ENCODE measurements at places on chromosomes 3 and 15.

GRCh38 chr3:68342426-68342825 is 589.9 kb downstream of the TAFA4 start:
- DNase-seq: no peak

- DNase-seq: no peak
Measured at GRCh38 chr3:127777921-127778656, 44.2 kb downstream of the MGLL start.

DNA sequence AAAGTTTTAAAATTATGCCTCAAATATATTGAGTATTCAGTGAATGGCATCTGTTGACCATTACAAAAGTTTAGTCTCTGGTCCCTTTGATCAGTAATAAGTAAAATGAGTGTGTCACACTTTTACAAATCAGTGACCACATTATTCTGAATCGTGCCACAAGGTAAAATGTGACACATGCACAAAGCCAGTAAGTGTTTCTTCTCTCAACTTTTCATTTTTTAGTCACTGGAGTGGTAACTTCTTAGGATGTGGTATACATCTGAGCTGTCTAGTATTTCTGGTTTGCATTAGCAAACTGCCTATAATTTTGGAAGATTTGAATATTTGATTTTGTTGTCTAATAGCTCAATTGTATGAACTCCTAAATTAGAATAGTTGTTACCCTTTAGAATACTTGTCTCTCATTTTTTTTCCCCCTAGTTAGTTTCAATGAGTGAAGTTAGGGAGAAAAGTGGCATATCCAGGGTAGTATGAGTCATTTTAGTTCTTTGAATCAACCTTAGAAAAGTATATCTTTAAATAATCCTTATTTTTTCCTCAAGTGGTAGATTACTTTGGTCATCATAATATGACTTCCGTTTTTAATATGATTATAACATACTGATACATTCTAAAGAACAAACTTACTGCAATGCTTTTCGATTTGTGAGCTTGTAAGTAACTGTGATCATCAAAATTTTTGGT is 18.1 kb downstream of the DNAJC13 start:
- DNase-seq: no peak

- no peak for DNase-seq
Measured at GRCh38 chr3:49867400-49867799, 2.3 kb downstream of the CAMKV start.

DNA sequence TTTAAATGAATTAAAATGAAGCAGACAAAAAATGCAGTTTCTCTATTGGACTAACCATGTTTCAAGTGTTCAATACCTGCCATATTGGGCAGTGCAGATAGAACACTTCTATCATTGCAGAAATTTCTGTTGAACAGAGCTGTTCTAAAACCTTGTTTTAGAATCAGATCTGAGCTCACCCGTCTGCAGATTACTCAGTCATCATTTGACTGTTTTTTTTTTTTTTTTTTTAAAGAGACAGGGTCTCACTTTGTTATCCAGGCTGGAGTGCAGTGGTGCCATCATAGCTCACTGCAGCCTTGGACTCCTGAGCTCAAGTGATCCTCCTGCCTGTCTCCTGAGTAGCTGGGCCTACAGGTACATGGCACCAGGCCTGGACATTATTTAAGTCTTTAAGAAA is 128.7 kb downstream of the APBA2 start:
- no peak for DNase-seq

GRCh38 chr3:127159543-127159942 is 33.4 kb upstream of the PRR23E start:
- DNase-seq: no peak

DNA sequence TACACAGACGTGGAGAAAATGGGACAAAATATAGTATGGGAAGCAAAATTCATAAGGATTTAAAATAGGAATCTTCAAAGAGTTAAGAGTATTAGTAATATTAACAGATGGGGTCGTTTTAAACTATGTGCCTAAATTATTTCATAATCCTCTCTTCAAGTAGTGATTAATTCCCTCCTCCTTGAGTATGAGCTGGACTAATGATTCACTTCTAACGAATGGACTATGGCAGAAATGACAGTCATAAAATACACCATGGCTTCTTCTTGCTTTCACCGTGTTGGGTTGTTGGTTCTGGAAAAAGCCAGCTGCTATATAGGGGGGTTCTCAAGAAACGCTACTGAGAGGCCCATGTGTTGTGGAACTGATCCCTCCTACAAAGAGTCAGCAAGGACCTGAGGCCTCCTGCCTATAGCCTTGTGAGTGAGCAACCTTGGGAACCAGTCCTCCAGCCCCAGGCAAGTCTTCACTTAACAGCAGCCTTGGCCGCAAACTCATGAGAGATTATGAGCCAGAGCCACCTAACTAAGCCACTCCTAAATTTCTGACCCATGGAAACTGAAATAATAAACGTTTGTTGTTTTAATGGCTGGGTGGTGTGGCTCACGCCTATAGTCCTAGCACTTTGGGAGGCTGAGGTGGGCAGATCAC is 64.8 kb upstream of the ABHD2 start:
- DNase-seq: no peak

DNA sequence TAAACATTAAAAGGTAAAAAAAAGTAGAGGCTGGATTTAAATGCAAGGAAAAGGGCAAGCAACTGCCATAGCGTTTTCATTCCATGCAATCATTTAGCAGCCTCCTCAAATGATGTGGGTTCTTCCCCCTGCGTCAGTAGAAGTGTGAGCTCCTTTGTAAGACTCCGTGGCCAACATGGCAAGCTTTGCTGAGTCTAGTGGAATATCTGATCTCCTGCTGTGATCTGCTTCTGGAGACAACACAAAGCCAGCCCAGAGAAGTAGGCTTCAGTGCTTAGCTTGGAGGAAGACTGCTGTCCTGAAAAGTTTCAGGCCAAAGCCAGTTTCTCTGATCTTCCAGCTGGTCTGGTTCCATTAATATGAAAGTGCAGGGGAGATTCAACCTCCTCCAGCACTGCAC is 70.4 kb downstream of the ARPP21 start:
- DNase-seq: no peak

DNA sequence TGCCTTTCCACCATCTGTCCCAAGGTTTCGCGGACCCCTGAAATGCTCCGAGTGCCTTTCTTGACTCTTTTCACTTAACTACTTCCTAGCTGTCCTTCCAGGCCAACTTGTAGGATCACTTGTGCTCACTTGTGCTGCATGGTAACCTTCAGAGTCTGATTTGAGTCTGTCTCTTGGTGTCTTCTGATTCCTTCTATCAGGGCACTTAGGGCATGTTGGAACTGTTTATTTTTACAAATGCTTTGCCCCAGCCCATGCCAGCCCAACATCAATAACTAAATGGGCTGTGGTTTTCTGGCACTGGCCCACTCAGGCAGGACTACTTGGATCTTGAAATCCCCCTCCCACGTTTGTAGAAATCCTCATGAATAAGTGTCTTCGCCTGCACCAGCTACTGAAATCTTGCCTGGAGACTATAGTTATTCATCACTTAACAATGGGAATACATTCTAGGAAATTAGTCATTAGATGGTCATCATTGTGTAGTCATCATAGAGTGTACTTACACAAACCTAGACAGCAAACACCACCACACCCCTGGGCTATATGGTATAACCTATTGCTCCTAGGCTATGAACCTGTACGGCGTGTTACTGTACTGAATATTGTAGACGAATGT is 123.1 kb upstream of the STRIT1 start:
- DNase-seq: no peak

DNA sequence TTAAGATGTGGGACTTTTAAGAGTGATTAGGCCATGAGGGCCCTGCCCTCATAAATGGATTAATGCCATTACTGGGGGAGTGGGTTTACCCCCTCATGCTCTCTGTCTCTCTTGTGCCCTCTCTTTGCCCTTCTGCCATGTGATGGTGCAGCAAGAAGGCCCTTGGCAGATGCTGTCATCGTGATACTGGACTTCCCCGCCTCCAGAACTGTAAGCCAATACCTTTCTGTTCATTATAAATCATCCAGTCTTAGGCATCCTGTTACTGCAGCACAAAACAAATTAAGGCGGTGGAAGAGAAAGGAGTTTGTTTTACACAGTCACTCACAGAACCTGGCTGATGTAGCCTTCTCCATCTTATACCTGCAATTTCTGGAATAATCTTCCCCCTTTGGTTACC is 360.3 kb upstream of the TBL1XR1 start:
- no peak for DNase-seq

DNA sequence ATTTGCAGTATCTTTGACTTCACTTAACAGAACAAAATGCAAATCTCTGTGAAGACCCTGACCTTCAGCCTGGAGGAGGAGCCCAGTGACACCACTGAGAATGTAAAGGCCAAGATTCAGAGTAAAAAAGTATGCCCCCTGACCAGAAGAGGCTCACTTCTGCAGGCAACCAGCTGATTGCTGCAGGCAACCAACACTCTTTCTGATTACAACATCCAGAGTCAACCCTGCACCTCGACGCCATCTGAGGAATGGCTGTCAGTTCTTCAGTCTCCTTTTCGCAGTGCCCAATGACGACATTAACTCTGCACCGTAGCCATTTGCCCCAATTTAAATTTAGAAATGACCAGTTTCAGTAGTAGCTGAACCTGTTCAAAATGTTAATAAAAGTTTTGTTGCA is 14.9 kb downstream of the ATP13A3 start:
- DNase-seq: no peak

DNA sequence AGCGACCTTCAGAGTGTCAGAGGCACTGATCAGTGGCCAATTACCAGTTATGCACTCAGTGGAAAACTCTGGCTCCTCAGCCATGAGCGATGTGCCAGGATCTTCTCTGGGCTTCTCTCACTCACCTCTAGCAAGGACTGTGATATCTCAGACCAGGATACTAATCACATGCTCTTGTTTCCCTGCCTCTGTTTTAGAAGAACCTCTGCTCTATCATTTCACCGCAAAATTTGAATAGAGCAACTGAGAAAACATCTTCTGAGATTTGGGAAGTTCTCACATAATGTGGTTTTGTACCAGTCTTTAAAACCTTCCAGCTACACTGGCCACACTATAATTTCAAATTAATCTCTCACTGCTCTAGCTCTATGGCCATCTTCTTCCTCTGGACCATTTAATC is 325.8 kb upstream of the FRG2C start:
- no peak for DNase-seq

All from stimulated activated CD4-positive, alpha-beta T cell treated with anti-CD3 and anti-CD28 coated beads, Interleukin-4, amount 100 ng/mL, for 4 hours (primary cell).